Right lobe of liver (tissue), 6 donors: ENCODE measurements at places on chromosomes 6 and 20. TPM values are rescaled to one million over a fixed set of nuclear protein-coding genes. Genes with fewer than 3 reads are reported as not detected.

DNA sequence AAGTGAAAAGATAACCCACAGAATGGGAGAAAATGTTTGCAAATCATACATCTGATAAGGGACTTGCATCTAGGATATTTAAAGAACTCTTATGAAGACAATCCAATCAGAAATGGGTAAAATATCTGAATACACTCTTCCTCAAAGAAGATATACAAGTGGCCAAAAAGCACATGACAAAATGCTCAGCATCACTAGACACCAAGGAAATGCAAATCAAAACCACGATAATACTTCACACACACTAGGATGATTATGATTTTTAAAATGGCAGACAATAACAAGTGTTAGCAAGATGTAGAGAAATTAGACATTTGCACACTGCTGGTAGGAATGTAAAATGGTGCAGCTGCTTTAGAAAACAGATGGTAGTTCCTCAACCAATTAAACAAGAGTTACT, 34.8 kb upstream of the SIRT5 start:
- DNase-seq = no peak

- DNase-seq = peak; percentile 58
These were observed 202.8 kb downstream of the DLL1 start for GRCh38 chr6:170087941-170088581.

- DNase-seq = no peak
These were observed 586.6 kb upstream of the BTBD3 start for GRCh38 chr20:11331096-11331495.

Gene SSR1
- total RNA-seq = 110 TPM

Gene DDAH2
- 20.0 TPM for total RNA-seq
